GM13976 (cell line): ENCODE measurements at places on chromosomes 12 and 14.

GRCh38 chr14:41489315-41489972 lies 117.2 kb upstream of the LRFN5 start:
- no peak for DNase-seq

GRCh38 chr12:95972832-95973456 lies 23.2 kb downstream of the HAL start:
- no peak for DNase-seq

DNA sequence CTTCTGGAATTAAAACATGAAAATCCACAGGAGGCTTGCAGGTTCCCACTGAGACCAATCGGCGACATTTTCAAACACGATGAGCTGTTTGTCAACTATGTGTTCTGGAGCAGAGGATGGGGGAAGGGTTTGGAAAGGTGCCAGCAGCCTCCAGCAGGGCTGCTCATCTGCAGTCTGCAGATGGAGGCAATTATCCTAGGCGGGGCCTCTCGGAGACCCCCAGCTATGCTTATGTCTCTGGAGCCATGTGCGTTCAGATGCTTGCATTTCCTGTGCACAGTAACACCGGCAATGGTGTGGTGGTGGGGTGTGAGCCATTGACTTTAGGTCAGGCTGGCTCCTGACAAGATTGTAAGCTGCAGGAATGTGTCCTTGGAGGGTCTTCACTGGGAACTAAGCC lies 51.7 kb downstream of the RPH3A start:
- DNase-seq, result no peak

DNA sequence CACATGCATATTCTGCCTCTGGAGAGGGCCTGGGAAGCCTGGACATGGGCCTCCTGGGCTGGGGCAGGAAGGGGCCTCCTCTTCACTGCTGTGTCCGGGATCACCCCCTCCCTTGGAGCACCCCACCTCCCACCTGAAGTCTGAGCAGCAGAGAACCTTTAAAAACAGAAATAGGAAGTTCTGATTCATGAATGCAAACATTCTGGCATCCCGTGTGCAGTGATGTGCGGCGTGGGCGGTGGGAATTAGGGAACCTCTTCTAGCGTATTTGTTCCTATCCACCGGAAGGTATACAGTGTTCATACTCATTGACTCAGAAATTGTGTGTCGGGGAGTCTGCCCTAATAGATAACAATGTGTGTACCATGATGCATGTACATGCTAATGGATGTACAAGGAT lies 46.2 kb downstream of the C14orf132 start:
- no peak for DNase-seq

- no peak for DNase-seq
Measured at GRCh38 chr12:94219622-94220302, 71.4 kb downstream of the PLXNC1 start.
